ENCODE measurements at places on chromosomes 6 and 20.

DNA sequence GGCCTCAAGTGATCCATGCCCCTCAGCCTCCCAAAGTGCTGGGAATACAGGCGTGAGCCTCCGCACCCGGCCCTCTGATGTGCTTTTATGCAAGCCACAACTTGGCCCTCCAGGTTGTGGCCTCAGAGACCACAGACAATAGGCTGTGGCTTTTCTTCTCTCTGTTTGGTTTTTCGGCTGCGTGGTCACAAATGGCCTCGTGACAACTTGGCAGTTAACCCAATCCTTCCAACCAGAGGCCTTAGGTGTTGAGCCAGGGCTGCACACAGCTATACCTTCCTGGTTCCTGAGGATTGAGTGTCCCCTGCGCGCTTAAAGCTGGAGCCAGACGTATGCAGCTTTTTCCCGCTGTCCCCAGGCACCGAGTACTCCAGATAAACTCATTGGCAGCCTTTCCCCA lies 6.3 kb upstream of the TGM3 start:
- DNase-seq = no peak

- no peak for DNase-seq
Observed at GRCh38 chr6:55512904-55513303, 66.1 kb downstream of the HMGCLL1 start.

GRCh38 chr20:32386091-32386490 lies 28.0 kb downstream of the ASXL1 start:
- DNase-seq = no peak

DNA sequence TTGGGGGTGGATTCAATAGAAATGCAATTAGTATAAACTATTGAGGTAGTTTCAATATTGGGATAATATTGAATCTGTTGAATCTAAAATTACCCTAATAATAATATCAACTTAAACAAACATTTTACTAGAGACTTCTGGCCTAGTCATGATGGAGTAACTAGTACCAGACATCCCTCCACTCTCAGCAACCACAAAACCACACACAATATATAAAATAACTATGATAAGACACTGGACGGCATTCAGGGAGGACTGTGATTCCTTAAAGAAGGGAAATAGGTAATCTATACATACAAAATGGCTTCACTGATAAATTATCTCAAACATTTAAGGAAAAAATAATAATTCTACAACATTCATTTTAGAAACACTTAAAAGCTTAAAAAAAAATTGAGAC lies 38.9 kb upstream of the TMEM14A start:
- DNase-seq = no peak

DNA sequence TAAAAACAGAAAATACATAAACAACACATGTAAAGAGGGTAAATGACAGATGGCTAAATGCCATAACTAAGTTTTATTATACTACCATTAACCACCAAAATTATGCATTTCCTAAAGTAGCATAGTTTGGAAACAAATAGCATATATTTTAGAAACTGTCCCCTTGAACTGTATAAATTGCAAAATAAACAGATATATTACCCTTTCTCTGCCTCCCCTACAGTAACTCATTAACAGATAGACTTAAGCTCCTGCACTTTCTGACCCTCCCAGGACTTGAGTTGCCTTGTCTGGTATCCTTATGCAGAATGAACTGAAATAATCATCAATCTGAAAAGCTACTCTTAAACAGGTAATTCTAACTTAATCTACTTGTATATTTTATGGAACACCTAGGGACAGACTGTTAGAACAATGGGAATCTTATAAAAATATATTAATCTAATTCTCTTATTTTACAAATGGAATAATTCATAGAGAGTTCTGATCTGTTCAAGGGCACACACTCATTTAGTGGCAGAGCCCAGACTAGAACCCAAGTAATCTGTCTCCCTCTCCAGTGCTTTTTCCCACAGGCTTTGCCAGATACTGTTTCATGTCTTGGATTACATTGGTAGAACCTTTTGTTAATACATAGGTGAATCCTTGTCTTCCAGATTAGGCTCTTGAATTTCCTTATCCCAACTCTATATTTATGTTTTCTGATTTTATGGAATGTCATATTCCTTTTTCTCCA lies 50.6 kb upstream of the LOC128125822 start:
- no peak for DNase-seq

DNA sequence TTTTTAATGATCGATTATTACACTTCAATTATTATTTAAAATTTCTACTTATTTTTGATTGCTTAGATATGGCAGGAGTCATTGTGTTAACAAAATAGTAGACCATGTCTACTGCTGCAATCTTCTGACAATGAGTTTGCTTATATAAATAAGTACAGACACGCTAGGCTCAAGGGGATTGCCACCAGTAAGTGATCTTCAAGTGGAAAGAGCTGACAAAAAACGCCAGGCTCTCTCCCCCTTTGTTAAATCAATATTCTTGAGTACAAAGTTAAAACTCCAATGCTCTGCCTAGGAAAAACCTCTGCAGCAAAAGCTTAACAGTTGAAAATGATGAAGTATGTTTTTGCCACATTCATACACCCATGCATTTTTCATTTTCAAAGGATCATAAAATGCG lies 738.1 kb downstream of the HDGFL1 start:
- DNase-seq = no peak

GRCh38 chr6:135913785-135914184 lies 62.3 kb downstream of the PDE7B start:
- no peak for DNase-seq

DNA sequence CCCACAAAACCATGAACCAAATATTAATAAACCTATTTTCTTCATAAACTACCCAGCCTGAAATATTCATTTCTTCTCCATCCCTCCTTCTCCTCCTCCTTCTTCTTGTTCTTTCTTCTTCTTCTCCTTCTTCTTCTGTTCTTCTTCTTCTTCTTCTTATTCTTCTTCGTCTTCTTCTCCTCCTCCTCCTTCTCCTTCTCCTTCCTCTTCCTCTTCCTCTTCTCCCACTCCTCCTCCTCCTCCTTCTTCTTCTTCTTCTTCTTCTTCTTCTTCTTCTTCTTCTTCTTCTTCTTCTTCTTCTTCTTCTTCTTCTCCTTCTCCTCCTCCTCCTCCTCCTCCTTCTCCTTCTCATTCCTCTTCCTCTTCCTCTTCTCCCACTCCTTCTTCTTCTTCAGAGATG lies 5.0 kb upstream of the TMEM74B start:
- no peak for DNase-seq

DNA sequence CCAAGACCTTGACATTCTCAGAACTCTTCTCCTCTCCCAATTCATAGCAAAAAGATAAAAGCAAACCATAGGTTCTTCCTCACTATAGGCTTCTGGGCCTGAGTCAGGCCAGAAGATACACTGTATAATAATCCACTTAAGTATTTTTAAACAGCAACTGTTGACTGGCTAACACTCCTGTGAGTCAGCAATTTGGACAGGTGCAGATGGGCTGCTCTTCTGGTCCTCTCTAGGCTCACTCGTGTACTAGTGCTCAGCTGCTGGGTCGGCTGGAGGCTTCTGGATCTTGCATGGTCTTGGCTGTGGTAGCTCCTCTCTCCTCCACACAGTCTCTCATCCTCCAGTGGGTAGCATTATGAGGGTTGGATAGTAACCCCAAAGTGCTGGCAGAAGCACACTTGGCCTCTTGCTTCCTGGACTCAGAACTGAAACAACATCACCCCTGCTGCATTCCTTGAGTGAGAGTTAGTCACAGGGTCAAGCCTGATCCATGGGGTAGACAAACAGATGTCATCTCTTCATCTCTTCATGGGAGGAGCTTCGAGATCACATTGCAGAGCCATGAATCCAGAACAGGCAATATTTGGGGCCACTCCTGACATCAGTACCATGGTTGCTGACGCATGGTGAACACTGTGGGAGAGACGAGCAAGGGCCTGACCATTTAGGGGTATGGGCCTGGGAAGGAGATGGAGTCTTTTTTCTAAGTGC lies 86.9 kb downstream of the C6orf118 start:
- DNase-seq = no peak

DNA sequence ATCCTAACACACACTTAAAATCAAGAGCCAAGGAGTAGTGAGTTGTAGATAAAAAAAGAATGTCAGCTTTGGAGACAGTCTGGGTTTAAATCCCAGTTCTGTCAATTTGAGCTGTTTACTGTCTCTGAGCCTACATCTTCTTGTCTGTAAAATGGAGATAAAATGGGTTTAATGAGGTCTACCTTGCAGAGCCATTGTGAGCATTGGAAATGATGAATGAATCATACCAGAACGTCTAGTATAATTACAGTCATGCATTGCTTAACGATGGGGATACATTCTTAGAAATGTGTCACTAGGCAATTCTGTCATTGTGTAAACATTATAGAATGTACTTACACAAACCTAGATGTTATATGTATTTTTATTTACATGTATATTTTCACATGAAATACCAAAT lies 17.6 kb upstream of the SGK2 start:
- DNase-seq = no peak

- DNase-seq = no peak
Observed at GRCh38 chr6:33577718-33578117, 2.4 kb downstream of the BAK1 start.

GRCh38 chr20:34363465-34364222 lies 571 bp downstream of the ITCH start:
- no peak for DNase-seq

DNA sequence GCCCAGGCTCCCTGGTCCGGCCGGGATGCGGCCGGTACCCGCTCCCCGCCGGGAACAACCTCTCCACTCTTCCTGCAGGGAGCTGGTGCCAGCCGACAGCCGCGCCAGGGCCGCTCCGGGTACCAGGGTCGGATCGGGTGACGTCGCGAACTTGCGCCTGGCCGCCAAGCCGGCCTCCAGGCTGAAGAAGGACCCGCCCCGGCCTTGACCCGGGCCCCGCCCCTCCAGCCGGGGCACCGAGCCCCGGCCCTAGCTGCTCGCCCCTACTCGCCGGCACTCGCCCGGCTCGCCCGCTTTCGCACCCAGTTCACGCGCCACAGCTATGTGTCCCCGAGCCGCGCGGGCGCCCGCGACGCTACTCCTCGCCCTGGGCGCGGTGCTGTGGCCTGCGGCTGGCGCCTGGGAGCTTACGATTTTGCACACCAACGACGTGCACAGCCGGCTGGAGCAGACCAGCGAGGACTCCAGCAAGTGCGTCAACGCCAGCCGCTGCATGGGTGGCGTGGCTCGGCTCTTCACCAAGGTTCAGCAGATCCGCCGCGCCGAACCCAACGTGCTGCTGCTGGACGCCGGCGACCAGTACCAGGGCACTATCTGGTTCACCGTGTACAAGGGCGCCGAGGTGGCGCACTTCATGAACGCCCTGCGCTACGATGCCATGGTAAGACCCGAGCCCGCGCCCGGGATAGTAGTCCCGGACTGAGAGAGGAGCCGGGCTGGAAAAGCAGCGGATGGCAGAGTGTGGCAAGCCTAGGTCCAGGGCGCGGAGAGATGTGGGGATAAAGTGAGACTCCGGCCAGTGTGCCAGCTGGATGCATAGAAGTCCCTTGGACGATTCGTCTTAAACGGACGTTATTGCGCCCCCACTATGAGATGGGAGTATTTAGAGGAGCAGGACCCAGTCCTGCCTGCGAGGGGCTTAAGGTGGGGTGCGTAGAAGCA lies at the start of gene NT5E:
NT5E (plus strand) TSS at position 266 of the 942 bp plus-strand sequence; CDS start at position 323, 57 bp downstream.
- DNase-seq = no peak

- DNase-seq = no peak
Observed at GRCh38 chr20:62479156-62479555, 3.4 kb upstream of the GATA5 start.

- no peak for DNase-seq
Observed at GRCh38 chr6:139367810-139368351, 6.6 kb downstream of the CITED2 start.

GRCh38 chr6:118500130-118501015 lies 47.7 kb upstream of the PLN start:
- DNase-seq = no peak

DNA sequence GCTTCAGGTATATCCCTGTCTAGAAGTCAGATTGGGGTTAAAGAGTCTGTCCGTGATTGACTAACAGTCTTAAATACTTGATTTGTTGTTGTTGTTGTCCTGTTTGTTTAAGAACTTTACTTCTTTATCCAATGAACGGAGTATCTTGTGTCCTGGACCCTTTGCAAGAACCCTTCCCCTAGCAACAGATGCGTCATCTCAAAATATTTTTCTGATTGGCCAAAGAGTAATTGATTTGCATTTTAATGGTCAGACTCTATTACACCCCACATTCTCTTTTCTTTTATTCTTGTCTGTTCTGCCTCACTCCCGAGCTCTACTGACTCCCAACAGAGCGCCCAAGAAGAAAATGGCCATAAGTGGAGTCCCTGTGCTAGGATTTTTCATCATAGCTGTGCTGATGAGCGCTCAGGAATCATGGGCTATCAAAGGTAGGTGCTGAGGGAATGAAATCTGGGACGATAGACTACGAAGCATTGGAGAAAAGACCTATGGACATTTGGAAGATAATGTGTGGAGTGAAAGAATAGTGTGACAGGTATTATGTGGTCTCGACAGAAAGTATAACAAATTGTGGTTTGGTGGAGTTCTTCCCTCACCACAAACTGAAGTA lies at the start of gene HLA-DRA:
HLA-DRA (plus strand) TSS at position 286 of the 613 bp plus-strand sequence; CDS start at position 350, 64 bp downstream.
- DNase-seq = no peak

DNA sequence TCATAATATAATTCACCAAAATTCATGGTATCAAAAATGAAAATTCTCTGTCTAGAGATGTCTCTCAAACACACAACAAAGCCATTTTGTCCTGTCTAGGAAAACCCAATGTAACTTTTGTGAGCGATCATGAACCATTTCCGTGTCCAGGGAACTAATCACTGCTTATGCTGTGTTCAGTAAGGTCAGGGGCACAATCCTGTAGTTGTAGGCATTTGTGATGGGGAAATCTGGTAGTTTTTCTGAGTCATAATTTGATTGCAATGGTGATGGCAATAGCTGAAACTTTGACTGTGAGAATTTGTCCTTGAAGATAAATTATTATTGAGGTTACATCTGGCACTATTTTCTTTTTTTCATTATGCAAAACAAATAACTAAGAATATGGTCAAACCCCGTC lies 21.0 kb upstream of the GCLC start:
- no peak for DNase-seq

- no peak for DNase-seq
Observed at GRCh38 chr6:52394251-52394666, 25.9 kb upstream of the EFHC1 start.

DNA sequence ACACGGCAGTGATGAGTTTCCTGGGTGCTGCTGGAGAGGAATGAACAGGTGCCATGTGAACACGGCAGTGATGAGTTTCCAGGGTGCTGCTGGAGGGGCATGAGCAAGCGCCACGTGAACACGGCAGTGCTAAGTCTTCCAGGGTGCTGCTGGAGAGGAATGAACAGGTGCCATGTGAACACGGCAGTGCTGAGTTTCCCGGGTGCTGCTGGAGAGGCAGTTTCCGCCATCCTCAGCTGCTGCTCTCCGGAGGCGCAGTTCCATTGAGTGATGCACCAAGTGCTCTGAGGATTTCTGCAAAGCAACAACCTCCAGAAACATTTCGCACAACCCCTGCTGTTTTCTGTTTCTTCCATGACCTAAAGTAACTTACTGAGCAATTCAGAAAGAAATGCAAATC lies 155.4 kb downstream of the SMOC2 start:
- no peak for DNase-seq
